WTC11 (cell line): ENCODE measurements at places on chromosomes 3 and 15. TPM values are rescaled to one million over a fixed set of nuclear protein-coding genes. Genes with fewer than 3 reads are reported as not detected.

The KNG1 gene
- 0.13 to 0.44 TPM (median 0.34 TPM) in 3 replicates for total RNA-seq

The MED12L gene
- 22.3 to 27.4 TPM (median 25.2 TPM) in 3 replicates for total RNA-seq

The DLL4 gene
- total RNA-seq, result 0.94 to 1.6 TPM (median 1.1 TPM) in 3 replicates

The OIP5 gene
- 28.9 to 33.7 TPM (median 30.4 TPM) in 3 replicates for total RNA-seq

The MYL3 gene
- 0.31 TPM in 1 of 3 replicates, not detected in the others for total RNA-seq

The SCN11A gene
- total RNA-seq, result 0.13 to 0.27 TPM (median 0.25 TPM) in 3 replicates

The SOX14 gene
- 0.34 to 0.78 TPM (median 0.70 TPM) in 3 replicates for total RNA-seq

The SIDT1 gene
- total RNA-seq, result 0.21 to 0.23 TPM (median 0.22 TPM) in 3 replicates

The GRK7 gene
- not detected in 3 replicates for total RNA-seq

The PPARG gene
- total RNA-seq, result 0.30 to 0.79 TPM (median 0.66 TPM) in 3 replicates

GRCh38 chr15:70410371-70410985 is 312.8 kb upstream of the TLE3 start:
- H3K27ac ChIP-seq, result no peak overlapping the region
- no peak for DNase-seq
- H3K27me3 ChIP-seq, result peaks cover 8% of the 10 kb centered on the region; the same call in 1 of the 2 replicates
- peaks cover 35% of the 10 kb centered on the region for H3K4me1 ChIP-seq
- no peak overlapping the region for H3K4me3 ChIP-seq
- H3K36me3 ChIP-seq, result peaks cover 21% of the 10 kb centered on the region

GRCh38 chr3:18740631-18741583 is 315.8 kb upstream of the SATB1 start:
- no peak overlapping the region for H3K4me3 ChIP-seq
- no peaks in the 10 kb centered on the region for H3K36me3 ChIP-seq
- no peaks in the 10 kb centered on the region for H3K27me3 ChIP-seq
- no peak overlapping the region for H3K27ac ChIP-seq
- H3K4me1 ChIP-seq, result peaks cover 5% of the 10 kb centered on the region

DNA sequence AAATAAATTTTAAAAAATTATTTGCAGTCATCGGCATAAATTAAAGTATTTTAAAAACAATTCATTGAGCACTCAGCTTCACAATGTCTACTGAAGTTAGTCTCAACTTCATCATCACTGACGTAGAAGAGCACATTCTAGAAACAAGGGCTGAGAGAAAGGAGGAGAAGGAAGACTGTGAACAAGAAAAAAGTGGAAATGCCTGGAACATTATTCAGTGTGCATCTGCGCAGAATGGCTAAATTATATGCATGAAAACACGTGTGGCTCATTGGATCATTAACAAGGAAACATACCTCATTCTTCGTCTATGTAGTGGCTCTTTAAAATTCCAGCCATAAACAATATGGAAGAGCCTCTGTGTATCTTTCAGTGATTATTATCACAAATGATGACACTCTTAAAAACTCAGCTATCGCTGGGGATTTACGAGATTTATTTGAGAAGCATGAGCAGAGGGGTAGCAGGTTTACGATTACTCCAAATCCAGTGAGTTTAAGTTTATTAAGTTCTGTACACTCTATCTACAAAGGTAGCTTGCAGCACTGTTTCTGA is 404.2 kb upstream of the CDIN1 start:
- no peak overlapping the region for H3K27ac ChIP-seq
- H3K4me3 ChIP-seq, result no peak overlapping the region
- peaks cover 16% of the 10 kb centered on the region for H3K4me1 ChIP-seq
- no peaks in the 10 kb centered on the region for H3K36me3 ChIP-seq

- peak overlapping the region; percentile 37 for H3K27ac ChIP-seq
- no peaks in the 10 kb centered on the region; the same call in none of the 2 replicates for H3K27me3 ChIP-seq
- H3K4me3 ChIP-seq, result no peak overlapping the region
Observed at GRCh38 chr15:80199366-80199765, 46.6 kb downstream of the FAH start.

DNA sequence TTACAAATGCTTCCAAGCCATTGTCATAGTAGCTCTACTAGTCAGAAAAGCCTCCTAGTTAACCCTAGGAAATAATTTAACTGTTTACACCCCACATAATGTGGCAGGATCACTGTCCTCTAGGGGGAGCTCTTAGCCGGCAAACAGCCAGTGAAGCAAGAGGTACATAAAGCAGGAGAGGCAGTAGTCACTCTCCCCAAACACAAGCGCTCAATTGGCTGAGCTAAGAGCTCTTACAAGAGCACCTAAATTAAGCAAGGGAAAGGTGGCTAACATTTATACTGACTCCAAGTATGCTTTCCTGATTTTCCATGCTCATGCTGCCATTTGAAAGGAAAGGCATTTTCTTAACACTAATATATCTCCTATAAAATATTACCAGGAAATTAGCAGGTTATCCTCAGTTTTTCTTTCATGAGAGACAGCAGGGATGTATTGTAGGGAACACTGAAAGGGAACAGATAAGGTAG is 37.6 kb downstream of the NCEH1 start:
- peaks cover 30% of the 10 kb centered on the region for H3K4me1 ChIP-seq
- no peak overlapping the region for H3K27ac ChIP-seq
- H3K27me3 ChIP-seq, result no peaks in the 10 kb centered on the region
- H3K36me3 ChIP-seq, result peaks cover 7% of the 10 kb centered on the region; the same call in 1 of the 2 replicates
- no peak overlapping the region for H3K4me3 ChIP-seq
- DNase-seq, result peak; percentile 83

GRCh38 chr15:101808201-101808600 is 3.8 kb upstream of the OR4F15 start:
- H3K4me3 ChIP-seq, result no peak overlapping the region
- H3K36me3 ChIP-seq, result no peaks in the 10 kb centered on the region
- DNase-seq, result no peak
- H3K27me3 ChIP-seq, result peaks cover 12% of the 10 kb centered on the region
- H3K27ac ChIP-seq, result no peak overlapping the region

GRCh38 chr3:177145381-177145780 is 51.9 kb downstream of the TBL1XR1 start:
- no peaks in the 10 kb centered on the region for H3K36me3 ChIP-seq
- peaks cover 65% of the 10 kb centered on the region for H3K4me1 ChIP-seq
- DNase-seq, result no peak
- peak overlapping the region; percentile 5; the same call in 1 of the 2 replicates for H3K27ac ChIP-seq
- H3K4me3 ChIP-seq, result no peak overlapping the region

GRCh38 chr3:102617381-102617780 is 182.6 kb downstream of the ZPLD1 start:
- H3K36me3 ChIP-seq, result no peaks in the 10 kb centered on the region
- no peaks in the 10 kb centered on the region for H3K27me3 ChIP-seq
- H3K27ac ChIP-seq, result no peak overlapping the region
- DNase-seq, result no peak
- H3K4me3 ChIP-seq, result no peak overlapping the region
- H3K4me1 ChIP-seq, result peaks cover 20% of the 10 kb centered on the region

GRCh38 chr3:127063916-127064315 is 81.0 kb downstream of the PLXNA1 start:
- no peak for DNase-seq
- no peak overlapping the region for H3K27ac ChIP-seq
- H3K27me3 ChIP-seq, result no peaks in the 10 kb centered on the region
- no peak overlapping the region for H3K4me3 ChIP-seq
- H3K4me1 ChIP-seq, result peaks cover 3% of the 10 kb centered on the region
- no peaks in the 10 kb centered on the region for H3K36me3 ChIP-seq

DNA sequence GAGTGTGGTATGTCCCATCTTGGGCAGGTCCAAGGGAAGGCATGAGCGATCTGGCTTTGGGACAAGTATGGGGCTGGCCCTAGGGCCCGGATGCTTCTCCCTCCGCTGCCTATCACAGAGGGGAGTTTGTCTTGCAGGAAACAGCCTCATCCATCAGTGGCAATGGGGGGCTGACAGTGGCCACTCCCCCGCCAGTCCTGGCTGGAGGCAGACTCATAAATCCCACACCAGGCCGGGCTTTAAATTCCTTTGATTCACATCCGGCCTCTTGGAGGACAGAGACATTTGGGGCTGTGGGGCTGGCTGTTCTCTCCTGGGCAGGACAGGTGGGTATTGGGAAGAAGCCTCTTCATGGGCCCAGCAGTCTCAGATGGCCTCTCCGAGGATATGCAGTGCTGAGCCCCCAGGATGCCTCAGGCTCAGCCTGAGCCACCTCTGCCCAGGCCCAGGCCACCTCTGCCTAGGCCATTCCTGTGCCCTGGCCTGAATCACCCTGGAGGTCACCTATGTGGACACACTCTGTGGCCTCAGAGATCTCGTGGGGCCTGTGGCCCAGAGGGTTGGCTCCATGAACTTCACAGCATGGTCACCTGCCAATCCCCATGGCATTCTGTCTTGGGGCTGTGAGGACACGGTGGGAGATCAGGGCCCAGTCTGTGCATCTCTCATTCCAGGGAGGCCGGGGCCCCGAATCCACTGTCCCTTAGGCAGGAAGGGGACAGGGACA is 84.2 kb upstream of the GOLGA6L4 start:
- peaks cover 6% of the 10 kb centered on the region for H3K27me3 ChIP-seq
- H3K4me1 ChIP-seq, result peaks cover 3% of the 10 kb centered on the region
- no peaks in the 10 kb centered on the region for H3K36me3 ChIP-seq
- no peak overlapping the region for H3K4me3 ChIP-seq

GRCh38 chr15:99618941-99619411 is 53.2 kb downstream of the MEF2A start:
- peak overlapping the region; percentile 85 for H3K27ac ChIP-seq
- peaks cover 50% of the 10 kb centered on the region for H3K4me1 ChIP-seq
- H3K36me3 ChIP-seq, result peaks cover 6% of the 10 kb centered on the region
- no peak overlapping the region; the same call in 1 of the 2 replicates for H3K4me3 ChIP-seq

DNA sequence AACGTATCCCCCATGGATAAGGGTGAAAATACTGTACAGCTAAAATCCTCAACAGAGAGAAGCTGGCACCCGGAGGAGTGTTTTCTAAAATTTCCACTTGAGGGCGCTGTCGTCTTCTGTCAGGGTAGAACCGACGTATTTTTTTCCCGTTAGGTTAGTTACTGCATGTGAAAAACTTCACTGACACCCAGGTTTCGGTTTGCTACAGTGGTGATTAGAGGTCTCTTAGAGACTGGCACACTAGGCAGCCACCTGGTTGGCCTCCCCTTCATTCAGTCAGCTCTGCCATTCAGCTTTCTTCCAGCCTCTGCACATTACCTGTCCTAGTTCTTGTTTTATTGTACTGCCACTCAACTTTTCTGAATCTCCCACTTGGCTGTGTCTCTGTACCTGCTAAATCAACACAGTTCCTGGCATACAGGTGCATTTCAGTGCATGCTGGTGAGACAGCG is 18.4 kb downstream of the CCK start:
- DNase-seq, result peak; percentile 75
- H3K36me3 ChIP-seq, result no peaks in the 10 kb centered on the region
- H3K4me1 ChIP-seq, result no peaks in the 10 kb centered on the region
- H3K4me3 ChIP-seq, result no peak overlapping the region
- no peak overlapping the region for H3K27ac ChIP-seq
- peaks cover 20% of the 10 kb centered on the region for H3K27me3 ChIP-seq

- H3K4me1 ChIP-seq, result no peaks in the 10 kb centered on the region
- no peak overlapping the region for H3K27ac ChIP-seq
Observed at GRCh38 chr3:125684199-125684598, 88.9 kb upstream of the OSBPL11 start.

- H3K36me3 ChIP-seq, result peaks cover 10% of the 10 kb centered on the region
- no peak overlapping the region for H3K4me3 ChIP-seq
- no peak for DNase-seq
- H3K27ac ChIP-seq, result peak overlapping the region; percentile 53
Observed at GRCh38 chr15:85691350-85692240, 103.1 kb downstream of the KLHL25 start.

DNA sequence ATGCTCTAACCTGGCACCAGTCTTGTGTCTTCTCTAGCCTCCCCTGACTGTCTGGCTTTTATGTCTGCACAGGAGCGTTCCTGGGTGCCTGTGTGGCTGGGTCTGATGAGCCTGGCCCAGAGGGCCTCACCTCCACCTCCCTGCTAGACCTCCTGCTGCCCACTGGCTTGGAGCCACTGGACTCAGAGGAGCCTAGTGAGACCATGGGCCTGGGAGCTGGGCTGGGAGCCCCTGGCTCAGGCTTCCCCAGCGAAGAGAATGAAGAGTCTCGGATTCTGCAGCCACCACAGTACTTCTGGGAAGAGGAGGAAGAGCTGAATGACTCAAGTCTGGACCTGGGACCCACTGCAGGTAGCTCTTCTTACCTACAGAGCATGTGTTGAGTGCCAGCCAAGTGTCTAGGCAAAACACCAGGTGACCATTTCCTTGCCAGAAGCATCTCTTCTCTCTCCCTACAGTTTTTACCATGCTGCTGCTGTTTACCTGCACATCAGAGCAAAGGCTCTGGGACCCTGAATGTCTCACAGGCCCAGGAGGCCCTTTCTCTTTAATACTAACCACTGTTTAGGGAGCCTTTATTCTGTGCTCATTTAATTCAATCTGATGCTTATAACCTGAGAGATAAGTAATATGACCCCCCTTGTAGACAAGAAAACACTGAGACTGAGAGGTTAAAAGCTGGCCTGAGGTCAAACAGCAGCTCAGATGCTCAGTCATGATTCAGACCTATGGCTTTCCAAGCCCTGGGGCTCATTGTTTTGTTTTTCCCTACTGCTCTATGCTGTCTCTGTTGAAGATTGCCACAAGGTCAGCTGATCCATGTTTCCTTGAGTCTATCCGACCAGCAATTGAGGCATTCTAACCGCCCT is 10.4 kb downstream of the PODXL2 start:
- no peak for DNase-seq
- H3K27ac ChIP-seq, result peak overlapping the region; percentile 32; the same call in 1 of the 2 replicates
- no peaks in the 10 kb centered on the region for H3K27me3 ChIP-seq
- H3K4me3 ChIP-seq, result no peak overlapping the region
- H3K36me3 ChIP-seq, result peaks cover 8% of the 10 kb centered on the region

DNA sequence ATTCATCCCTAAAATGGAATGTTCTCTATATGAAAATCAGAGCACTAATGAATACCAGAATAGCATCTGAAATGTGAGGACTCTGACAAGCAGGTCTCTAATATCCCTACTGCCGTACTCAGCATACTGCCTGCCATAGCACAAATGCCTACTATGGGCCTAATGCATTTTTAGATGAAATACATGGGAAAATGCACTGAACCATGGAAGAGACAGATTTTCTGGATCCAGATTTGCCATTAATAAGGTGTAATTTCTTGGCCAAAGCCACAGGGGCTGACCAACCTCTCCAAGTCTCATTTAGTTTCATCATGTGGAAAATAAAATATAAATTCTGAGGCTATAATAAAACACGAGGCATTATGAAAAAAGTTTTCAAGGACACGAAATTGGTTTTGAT is 123.8 kb downstream of the CBLB start:
- DNase-seq, result no peak
- no peak overlapping the region for H3K4me3 ChIP-seq
- H3K27ac ChIP-seq, result no peak overlapping the region
- no peaks in the 10 kb centered on the region for H3K27me3 ChIP-seq
- peaks cover 12% of the 10 kb centered on the region for H3K36me3 ChIP-seq
